ENCODE measurements at places on chromosomes 6 and 20.

GRCh38 chr6:21327326-21328112 is 266.0 kb upstream of the SOX4 start:
- DNase-seq: no peak

- DNase-seq: no peak
Measured at GRCh38 chr6:157019733-157020132, 242.6 kb downstream of the ARID1B start.

GRCh38 chr6:31467151-31467550 is 30.8 kb upstream of the MICB start:
- no peak for DNase-seq

DNA sequence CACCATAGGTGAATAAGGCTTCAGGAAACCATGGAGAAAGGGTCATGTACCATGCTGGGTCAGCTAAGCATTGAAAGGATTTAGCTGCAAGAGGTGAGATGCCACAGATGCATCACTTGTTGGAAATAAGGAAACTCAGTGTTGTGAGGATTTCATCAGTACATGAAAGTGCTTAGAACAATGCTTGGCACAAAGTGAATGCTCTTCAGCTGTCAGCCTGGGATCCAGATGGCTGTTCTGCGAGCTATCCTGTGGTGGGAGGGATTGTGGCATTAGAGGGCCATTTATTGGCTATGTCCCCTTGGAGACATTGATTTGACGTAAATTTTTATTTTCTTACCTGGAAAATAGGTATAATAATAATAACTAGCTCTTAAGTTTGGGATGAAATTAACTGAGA is 53.0 kb downstream of the ELOVL2 start:
- no peak for DNase-seq

- no peak for DNase-seq
Measured at GRCh38 chr6:76472858-76473257, 400.4 kb upstream of the IMPG1 start.

DNA sequence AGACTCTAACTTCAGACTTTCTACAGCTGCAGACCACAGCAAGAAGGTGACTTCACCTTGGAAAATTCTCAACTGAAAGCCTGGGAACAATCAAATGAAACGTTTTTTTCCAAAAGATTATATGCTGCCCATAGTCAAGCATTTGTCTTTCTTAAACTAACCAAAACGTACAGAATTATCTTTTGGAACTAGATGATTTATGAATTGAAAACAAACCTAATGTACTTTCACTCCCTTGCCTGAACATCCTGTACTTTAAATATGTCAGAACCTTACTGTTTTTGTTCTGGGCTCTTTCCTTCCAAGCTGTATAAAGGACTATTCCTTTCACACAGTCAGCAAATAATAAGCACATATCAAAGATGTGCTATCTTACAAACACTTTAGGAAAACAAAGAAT is 62.4 kb upstream of the TNFAIP3 start:
- no peak for DNase-seq

DNA sequence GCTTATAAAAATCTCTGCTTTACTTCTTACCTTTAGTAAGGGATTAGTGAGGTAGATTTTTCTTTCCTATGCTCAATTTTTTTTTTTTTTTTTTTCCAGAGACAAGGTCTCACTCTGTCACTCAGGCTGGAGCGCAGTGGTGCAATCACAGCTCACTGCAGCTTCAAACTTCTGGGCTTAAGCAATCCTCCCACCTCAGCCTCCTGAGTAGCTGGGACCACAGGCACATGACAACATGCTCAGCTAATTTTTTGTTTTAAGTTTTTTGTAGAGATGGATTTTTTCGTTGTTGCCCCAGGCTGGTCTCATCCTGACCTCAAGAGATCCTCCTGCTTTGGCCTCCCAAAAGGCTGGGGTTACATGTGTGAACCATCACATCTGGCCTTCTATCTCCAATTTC is 58.9 kb upstream of the RREB1 start:
- DNase-seq: no peak

DNA sequence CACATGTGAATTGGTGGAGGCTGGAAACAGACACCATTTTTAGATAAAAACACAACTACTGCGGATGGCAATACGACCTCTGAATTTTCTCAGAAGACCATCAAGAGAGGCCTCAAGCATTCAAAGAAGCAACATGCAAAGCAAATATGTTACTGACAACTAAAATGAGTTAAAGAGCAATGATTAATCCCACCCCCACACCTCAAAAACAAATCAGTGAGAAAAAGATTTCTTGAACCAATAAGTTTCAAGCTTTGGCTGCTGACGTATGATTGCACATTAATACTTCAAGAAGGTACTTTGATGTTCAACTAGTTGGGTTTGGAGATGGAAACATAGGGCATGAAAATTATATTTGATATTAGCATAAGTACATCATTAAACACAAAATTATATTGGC is 982 bp downstream of the MMUT start:
- DNase-seq: no peak

All from H4 (cell line).